ENCODE measurements at places on chromosomes 3 and 15.

DNA sequence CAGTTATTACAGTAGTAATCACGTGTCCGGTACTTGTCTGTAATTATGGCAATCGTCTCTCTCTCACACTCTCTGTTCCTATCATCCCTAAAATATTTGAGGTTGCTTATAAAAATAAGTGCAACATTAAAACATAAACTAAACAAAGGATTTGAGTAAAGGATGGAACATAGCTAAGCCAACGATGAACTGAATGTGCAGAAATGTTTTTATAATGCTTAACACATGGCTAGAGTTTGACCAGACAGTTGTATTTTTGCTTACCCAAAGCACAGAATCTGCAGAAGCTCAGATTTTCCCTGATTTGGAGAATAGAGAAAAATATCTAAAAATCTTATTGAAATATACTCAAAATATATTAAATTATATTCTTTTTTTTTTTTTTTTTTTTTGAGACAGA is 1030.9 kb downstream of the NAALADL2 start:
- no peak for DNase-seq

GRCh38 chr3:30162579-30162978 is 443.8 kb upstream of the TGFBR2 start:
- DNase-seq, result no peak

- no peak for DNase-seq
These were observed 86.0 kb downstream of the DTWD1 start for GRCh38 chr15:49706805-49707204.

GRCh38 chr3:134839422-134839821 is 44.4 kb downstream of the EPHB1 start:
- no peak for DNase-seq

GRCh38 chr3:179942553-179943075 is 94.1 kb downstream of the PEX5L start:
- DNase-seq, result no peak

GRCh38 chr3:169665264-169666075 is 2.0 kb upstream of the MECOM start:
- DNase-seq, result peak; percentile 22

- no peak for DNase-seq
These were observed 679 bp downstream of the IQGAP1 start for GRCh38 chr15:90388462-90389380.

- DNase-seq, result peak; percentile 58
These were observed 777 bp upstream of the EIF4A2 start for GRCh38 chr3:186782542-186783057.

GRCh38 chr3:180854887-180855286 is 57.6 kb upstream of the FXR1 start:
- DNase-seq, result no peak

DNA sequence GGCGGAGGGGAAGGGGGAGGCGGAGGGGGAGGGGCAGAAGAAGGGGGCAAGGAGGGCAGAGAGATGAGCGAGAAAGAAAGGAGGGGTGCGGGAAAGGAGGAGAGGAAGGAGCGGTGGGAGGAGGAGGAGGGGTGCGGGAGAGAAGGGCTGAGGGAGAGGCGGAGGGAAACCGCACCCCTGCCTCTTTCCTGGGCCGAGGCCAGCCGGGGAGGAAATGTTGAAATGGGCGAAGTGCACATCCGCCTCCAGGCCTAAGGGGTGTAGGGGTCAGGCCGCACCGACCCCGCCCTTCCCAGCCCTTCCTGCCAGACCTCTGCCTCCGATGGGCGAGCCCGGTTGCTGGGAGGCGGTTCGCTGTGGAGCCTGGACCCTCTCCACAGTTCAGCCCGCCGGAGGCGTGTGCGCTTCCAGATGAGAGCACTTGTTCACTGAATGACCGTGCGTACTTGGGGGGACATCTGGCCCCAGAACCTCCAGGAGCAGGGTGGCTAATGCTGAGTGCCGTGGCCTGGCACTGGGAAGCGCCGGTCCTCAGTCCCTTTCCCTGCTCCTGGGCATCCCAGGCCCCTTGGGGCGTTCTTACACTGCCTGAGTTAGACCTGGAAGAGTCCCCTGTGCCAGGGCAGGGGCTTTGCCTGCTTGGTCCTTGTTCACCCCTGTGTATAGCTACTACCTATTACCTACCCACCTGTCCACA is 110.3 kb upstream of the KLF13 start:
- DNase-seq, result peak; percentile 40

GRCh38 chr3:17386432-17386831 is 356.0 kb downstream of the TBC1D5 start:
- no peak for DNase-seq

DNA sequence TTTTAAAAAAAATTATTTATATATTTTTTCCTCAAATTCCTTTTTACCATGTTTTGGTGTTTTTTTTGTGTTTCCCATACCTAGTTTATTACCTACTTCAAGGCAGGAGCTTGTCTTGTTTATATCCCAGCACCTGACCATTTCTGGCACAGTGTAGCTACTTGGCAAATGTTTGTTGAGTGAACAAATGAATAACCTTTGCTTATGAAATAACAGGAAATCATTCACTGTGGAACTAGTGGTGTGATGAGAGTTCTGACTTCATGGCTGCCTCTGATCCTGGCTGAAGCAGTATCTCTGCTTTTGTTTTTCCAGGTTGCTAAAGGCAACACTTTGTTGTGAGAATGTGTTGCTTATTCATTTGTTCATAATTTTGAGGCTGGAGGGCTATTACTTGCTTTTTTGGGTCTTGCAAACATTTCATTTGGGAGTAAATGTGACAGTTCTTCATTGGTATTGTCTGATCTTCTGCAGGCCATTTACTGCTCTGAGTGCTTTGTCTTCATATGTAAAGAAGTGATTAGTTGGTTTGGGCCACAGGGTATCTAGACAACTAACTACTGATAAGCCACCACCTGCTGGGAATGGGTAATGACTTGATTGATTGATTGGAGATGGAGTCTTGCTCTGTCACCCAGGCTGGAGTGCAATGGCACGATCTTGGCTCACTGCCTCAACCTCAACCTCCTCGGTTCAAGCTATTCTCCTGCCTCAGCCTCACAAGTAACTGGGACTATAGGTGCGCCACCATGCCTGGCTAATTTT is 5.7 kb downstream of the RAD54L2 start:
- DNase-seq, result no peak

DNA sequence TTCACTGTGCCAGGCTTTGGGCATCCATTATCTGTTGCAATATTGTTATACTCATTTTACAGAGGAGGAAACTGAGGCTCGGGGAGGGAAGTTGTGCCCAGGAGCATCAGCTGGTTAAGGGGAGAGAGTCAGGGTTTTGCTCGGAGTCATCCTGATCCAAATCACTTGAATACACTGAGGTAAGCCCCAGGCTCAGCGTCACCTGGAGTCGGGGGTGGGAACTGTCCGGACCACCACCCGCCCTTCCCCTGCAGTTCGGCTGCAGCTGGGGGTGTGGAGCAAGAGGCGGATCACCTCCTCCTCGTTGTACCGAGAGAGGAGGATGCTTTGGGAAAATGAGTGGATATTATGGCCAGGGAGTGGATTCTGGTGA is 646 bp downstream of the HRH1 start:
- no peak for DNase-seq

- DNase-seq, result no peak
These were observed 16.8 kb downstream of the EXOSC7 start for GRCh38 chr3:44992555-44993470.

Data from left kidney (tissue), 8 donors.